Bone marrow (tissue), 2 donors: ENCODE measurements at places on chromosomes 7 and 10.
A peak's percentile ranks its signal among the peaks of the same experiment; 100 is the strongest.

- no peak for DNase-seq
Measured at GRCh38 chr10:122140461-122140902, 130.6 kb upstream of the BTBD16 start.

DNA sequence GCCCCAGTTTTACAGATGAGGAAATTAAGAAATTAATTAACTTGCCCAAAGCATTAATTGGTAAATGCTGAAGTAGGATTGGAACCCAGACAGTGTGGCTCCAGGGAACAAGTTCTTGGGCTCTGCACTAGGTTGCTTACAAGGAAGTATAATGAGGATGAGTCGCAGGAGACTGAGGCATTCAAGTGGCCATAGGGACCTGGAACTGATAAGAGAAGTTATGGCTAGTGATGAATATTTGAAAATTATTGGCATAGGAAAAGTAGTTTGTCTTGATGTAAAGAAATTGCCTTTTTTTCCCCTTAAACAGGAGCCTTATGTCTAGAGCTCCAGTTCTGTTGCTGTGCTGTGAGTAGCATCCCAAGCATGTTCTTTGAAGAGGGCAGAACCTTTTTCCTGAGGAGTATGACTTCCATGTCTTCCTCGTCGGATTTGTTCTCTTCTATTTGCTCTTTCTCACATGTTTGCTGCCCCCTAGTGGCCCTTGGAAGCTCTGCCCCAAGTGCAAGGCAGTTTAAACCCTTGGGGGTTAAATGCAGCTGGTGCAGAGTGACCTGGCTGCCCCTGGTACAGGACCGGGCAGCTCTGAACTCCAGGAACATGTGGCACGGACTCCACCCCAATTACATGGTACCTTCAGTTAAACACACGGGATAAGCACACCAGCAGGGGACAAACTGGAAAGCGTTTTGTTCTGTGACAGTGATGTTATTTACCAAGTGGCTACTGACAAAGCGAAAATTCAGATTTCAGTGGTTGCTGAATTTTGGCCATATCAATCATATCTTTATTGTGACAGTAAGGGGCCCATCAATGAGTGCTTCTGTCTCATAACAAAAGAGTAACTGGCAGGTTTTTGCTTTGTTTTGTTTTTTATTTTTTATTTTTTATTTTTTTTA is 148.8 kb downstream of the HECW1 start:
- peak; percentile 43 for DNase-seq

DNA sequence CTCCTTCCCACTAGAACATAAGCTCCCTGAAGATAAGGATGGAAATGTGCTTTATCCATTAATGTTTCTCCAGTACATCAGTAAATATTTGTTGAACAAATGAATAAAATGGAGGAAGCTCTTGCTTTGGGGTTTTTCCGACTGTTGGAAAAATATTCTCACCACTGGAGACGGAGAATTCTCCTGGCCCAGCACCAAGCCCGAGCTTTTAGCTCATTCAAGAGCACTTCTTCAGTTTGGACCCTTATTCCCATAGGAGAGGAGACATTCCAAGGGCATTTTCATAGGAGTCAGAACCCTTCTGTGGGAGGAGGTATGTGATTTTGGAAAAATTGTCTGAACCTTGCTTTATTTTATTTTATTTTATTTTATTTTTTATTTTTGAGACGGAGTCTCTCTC is 21.0 kb downstream of the SUFU start:
- DNase-seq: no peak

DNA sequence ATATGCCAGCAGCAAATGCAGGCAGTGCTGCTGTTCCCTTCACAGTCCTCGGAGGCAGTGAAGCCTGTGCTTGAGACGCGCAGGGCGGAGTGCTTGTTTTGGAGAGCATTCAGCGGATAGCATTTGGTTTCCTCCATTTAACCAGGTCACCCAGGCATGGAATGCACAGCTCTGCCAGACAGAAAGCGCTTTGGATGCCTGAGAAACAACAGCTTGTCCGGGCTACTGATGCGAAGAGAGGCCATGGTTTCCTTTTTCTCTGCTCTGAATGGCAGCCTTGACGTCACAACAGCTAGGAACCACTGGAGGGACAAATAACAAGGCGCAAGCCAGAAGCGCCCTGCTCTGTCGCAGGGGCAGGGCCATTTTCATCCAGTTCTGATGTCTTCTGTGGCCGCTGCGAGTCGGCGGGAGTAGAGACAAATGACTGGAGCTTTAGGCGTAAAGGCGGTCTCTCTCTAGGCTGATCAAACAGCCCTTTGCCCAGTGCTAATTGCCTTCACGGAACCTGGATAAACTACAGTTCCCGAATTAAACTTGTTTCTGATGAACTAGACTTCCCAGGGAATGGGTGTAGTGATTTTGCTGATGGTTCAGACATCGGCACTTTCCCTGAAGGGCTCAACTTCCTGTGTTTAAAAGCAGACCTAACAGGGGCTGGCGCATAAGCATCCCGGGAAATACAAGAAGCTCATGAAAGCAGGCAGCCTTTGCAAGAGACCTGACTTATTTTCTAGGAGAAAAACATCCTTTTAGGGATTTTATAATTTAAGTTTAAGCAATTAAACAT is 187.6 kb upstream of the KLF14 start:
- DNase-seq: no peak

DNA sequence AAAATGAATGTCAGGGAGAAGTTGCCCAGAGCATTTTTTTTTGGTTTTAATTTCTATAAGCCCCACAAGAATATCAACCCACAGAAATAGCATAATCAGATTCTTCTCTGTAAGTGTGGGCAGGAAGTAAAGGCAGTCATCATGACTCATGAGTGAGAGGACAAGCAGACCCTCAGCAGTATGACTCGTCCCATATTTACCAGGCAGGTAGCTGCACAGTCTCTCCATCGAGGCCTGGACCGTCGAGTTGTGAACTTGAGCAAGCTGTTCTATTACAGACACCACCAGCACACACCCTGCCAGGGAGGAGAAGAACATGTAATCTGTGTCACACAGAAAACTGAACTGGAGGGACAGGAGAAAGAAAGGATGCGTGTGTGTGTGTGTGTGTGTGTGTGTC is 37.8 kb downstream of the AOAH start:
- DNase-seq: peak; percentile 47

DNA sequence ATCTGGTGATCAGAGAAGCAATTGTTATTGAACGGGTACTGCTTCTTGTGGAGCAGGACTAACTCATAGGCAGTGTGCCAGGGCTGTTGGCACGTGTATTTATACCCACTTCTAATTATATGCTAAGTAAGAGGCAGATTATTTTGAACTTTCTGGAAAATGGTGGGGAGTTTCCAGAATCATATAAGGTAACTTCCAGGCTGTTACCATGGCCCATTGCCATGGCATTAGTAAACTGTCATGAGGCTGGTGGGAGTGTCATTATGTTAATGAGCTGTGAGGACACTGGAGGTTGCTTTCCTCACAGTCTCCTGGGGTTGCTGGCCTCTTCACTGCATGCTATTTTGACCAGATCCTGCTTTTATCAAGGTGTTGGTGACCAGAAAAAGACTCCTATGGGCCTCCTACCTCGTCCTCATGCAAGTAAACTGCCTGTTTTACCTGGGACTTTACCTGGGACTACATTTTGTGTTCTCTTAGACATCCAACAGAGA is 122.6 kb downstream of the KCND2 start:
- DNase-seq: no peak

DNA sequence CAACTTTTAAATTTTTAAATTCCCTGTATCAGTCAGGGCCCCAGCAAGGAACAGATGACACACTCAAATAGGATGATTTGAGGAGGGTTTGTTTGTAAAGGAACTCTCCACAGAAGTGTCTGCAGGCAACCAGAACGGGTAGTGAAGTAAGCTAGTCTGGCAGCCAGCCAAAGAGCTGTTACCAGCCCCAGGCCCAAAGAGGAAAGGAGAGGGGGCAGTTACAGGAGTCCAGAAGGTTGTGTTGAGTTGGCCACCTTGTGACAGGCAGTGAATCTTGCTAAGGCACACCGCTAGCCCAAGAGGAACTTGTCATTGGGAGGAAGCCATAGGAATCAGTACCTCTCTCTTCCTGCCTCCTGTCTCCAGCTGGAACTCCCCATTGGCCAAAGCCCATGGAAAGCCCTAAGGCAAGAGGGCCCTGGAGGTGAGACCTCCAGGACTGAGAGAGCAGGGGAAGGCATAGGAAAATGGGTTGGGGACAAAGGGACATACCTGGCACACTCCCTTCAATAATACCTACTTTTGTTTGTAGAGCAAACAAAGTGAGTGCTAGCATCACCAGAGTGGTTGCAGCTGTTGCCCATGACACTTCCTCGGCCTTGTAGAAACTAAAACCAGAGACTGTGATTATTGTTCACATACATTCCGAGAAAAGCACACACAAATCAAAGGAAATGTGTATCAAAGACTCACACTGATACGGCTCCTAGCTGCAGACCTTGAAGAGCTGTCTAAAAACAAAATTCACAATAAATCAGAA is 25.4 kb upstream of the GATAD1 start:
- DNase-seq: no peak

- no peak for DNase-seq
Measured at GRCh38 chr10:45534572-45534971, 138.0 kb downstream of the ZFAND4 start.

DNA sequence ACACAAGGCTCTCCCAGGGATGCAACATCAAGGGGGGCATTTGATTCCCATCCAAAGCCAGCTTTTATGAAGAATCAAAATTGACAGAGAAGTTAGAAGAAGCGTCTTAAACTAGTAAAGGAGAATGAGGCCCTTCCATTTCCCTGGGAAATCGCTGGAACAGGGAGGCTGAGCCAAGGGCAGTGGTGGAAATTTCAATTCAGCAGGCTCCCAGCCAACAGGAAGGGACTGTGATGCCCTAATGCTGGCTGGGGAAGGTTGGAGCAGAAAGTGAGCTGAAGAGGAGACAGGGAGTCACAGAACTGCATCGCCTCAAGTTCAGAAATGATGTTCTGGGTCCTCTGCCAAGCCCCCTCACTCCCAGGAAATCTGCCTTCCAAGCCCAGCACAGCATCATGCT is 517.3 kb downstream of the GRID1 start:
- no peak for DNase-seq

DNA sequence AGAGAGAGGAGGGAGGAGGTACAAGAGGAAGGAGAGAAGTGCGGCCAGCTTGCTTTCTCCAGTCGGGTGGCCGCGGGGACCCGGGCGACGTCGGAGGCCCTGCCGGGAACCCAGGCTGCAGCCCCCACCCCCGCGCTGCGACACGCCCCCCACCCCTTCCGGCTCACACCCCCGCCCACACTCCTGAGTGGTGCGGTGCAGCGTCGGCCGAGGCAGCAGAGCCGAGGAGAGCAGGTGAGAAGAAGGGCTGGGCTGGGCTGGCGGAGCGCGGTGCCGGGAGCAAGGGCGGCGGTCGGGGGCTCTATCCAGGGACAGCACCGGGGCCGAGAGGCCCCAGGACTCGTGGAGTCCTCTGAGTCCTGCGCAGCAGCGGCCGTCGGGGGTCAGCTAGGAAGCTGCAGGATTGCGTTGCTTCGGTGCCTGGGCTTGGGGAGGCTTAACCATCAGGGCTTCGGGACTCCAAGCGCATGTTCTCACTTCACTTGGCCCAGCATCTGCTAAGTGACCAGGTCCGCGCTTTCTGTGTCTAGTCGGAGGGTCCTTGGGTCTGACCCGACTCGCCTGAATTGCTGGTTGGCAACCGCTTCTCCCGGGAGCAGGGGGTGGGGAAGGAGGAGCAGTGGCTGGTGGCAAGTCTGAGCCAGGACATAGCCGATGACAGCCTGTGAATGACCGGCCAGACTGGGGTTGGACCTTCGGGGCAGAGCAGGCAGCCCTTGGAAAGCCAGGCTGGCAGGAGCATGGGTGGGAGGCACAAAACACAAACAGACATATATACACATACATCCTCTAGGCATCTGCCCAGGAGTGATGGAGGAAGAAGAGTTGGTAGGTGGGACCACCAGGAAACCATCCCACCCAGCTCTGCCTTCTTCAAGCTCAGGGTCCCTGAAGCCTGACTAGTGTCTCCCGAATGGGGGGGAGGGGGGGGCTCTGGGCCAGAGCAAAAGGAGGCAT is 683 bp downstream of the CHAT start:
- no peak for DNase-seq

DNA sequence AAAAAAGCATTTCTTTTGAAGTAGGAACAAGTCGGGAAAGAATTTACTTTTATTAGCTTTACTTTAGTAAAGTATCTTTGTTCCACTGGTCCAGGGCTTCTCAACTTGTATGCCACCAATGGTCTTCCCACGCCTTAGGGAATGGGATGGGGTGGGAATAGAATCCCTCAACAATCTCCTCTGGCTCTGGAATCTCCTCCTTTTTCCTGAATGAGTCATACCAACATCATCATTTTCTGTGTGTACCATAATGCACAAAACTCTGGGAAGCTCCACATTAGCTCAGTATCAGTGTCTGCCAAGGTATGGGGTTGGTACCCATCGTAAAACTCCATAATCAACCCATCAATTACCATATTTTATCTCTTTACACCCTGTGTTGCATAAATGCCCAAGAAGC is 159.4 kb upstream of the BMPER start:
- DNase-seq: no peak

DNA sequence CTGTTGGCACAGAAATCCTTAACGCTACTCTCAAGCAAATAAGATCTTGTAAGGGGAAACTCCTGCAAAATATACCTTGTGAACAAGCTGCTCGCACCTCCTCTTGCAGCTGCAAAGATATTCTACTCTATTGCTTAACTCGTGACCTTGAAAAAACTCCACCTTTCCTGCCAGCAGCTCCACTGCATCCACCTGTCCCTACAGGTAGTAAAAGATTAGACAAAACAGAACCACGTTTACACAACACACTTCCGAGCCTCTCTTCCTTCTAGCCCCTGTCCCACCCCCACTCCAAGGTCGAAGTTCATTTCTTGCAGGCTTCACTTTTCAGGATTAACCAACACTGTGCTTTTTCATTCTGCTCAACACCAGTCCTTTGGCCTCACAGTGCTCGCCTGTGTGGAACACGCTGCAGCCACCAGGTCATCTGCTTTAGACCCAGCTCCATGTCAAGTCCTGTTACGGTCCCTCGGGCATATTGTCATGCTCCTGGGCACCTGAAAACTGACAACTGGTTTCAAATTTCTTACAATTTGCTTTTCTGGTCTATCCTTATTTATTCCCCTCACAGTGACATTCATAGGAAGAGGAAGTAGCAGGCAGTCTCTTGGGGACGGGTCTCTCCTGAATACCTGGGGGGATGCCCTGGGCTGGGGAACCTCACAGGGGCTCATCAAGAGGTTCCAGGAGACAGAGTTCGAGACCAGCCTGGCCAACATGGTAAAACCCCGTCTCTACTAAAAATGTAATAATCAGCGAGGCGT is 165.8 kb upstream of the KLF14 start:
- DNase-seq: no peak

- no peak for DNase-seq
Measured at GRCh38 chr10:15216700-15217099, 48.2 kb upstream of the NMT2 start.

DNA sequence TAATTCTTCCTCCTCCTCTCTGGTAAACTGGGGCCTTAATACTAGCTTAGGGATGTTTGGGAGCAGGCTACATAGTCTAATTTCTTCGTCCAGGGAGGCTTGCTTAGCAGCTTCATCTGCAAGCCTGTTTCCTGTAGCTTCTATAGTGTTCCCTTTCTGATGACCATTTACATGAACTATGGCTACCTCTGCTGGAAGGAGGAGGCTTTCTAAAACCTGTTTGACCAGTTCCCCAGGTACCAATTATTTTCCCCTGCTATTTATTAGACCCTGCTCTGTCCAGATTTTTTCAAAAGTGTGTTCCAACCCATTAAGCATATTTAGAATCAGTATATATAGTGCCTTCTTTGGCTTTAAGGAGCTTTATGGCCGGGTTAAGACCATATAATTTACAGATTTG is 38.8 kb upstream of the DNAH11 start:
- DNase-seq: no peak

GRCh38 chr10:128122931-128123330 is 3.3 kb downstream of the MKI67 start:
- no peak for DNase-seq
